Right renal pelvis (tissue), 4 donors: ENCODE measurements at places on chromosomes 12 and 14.

GRCh38 chr12:108457734-108458361, 57.2 kb upstream of the FICD start:
- DNase-seq = no peak

DNA sequence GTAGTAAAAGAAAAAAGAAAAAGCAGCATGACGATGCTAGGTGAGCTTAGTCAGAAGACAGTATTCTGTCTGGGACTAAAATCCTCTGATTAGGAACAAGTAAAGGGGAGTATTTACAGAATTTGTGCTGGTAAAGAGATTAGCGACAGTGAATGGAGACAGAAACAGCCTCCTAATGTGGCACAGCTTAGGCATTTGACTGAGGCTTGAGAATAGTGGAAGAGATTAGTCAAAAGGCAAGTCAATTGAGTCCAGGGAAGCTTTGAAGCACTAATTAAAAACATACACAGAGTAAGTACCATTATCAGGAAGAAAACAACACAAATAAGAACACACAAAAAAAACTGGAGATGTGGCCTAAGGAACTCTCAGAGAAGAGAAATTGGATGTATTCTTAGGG, 131.9 kb upstream of the CLEC14A start:
- DNase-seq = no peak

GRCh38 chr12:122117979-122118378, 39.4 kb downstream of the MLXIP start:
- no peak for DNase-seq

GRCh38 chr14:80269353-80269925, 58.1 kb upstream of the DIO2 start:
- no peak for DNase-seq

DNA sequence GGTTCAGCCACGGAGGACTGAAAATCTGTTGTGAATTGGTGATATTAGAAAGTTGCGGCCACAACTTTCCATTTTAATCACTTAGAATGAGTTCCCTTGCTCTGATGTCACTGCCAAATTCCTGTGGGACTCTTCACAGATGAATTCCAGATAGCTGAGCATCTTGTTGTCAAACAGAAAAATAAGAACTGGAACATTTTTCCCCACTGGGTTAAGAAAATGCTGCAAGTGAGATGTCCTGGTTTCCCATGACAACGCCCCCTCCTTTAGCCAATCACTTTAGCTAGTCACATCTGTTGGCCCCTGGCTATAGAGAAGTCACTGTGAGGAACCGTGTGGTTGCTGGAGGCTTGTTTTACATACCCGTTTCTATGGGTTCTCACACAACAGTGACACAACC, 135.9 kb downstream of the KTN1 start:
- no peak for DNase-seq

DNA sequence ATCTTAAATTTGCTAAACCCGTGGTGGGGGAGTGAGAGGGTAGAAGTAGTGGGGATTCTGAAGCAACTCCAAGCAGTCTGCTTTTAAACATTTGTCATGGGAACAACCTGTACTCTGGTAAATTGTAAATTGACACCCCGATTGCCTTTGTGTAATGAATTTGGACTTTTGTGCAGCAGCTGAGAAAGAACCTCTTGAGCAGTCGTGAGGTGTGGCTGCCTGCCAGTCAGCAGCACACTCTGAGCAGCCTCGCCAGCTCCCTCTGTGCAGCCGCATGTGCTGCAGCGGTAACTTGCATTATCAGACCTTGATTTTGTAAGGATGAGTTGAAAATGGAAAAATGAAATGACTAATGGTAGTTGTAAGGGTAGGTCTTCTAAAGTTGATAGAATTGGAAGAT, 74.3 kb downstream of the SUSD6 start:
- DNase-seq = no peak
